ENCODE measurements at places on chromosomes 5 and 9.

DNA sequence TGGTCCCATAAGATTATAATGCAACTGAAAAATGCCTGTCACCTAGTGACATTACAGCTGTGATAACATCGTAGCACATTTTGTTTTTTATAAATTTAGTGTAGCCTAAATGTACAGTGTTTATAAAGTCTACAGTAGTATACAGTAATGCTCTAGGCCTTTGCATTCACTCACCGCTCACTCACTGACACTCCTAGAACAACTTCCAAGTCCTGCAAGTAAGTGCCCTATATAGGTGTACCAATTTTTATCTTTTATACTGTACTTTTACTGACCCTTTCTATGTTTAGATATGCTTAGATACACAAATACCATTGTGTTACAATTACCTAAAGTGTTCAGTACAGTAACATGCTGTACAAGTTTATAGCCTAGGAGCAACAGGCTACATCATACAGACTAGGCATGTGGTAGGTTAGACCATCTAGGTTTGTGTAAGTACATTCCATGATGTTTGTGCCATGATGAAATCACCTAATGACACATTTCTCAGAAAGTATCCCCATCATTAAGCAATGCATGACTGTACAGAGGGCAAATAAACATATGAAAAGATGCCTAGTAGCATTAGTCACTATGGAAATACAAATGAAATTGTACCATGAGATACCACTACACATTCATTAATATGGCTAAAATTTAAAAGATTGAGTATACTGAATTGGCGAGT is 127.6 kb downstream of the TRPM6 start:
- no peak for DNase-seq

- no peak for DNase-seq
Observed at GRCh38 chr9:34572628-34573027, 16.9 kb downstream of the CNTFR start.

GRCh38 chr9:135705376-135705775 is 3.4 kb downstream of the KCNT1 start:
- DNase-seq: peak; percentile 12

GRCh38 chr9:98575379-98576346 is 133.1 kb downstream of the GABBR2 start:
- DNase-seq: no peak

GRCh38 chr5:56148453-56148971 is 84.6 kb downstream of the ANKRD55 start:
- DNase-seq: peak; percentile 64

- DNase-seq: no peak
Observed at GRCh38 chr5:172445866-172446265, 8.5 kb downstream of the SH3PXD2B start.

- no peak for DNase-seq
Observed at GRCh38 chr5:111070272-111071134, 1.0 kb upstream of the TSLP start.

- DNase-seq: no peak
Observed at GRCh38 chr5:164204338-164204946, 699.0 kb downstream of the MAT2B start.

GRCh38 chr9:112971415-112971814 is 40.6 kb downstream of the ZNF883 start:
- no peak for DNase-seq

GRCh38 chr5:148880696-148881095 is 54.3 kb downstream of the ADRB2 start:
- no peak for DNase-seq

DNA sequence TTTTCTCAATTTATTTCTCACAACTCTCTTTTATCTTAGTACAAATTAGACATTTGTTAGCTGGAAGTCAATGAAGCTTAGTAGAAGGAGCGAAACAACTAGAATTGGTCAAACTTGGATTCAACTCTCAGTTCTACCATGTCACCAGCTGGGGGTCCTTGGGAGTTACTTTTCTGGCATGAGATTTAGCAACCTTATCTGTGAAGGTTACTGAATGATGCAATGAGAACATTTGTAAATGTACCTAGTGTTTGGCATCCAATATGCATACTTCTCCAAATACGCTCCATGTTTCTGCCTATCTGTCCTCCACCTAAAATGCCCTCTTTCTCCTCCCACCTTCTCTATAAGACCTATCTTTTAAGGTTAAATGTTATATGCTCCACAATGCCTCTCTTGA is 6.3 kb downstream of the HNRNPA0 start:
- no peak for DNase-seq

DNA sequence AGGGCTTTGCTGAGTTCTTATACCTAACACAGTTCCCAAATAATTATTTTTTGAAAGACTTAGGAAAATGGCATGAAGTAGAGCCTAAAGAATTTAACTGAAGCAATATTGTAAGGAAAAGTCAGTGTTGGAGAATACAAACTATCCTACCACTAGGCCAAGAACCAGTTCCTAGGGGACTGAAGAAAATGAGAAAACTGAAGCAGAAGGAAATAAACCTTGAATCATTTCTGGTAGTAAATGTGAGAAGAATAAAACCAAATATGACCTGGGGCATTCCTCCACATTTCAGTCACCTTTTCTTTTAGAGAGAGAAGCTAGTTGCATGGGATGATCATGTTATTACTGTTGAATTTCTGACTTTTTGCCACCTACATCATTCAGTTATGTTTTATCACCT is 1393.9 kb upstream of the C9orf72 start:
- DNase-seq: no peak

- peak; percentile 96 for DNase-seq
Observed at GRCh38 chr5:147305147-147305546, 70.3 kb downstream of the STK32A start.

- DNase-seq: no peak
Observed at GRCh38 chr5:345404-346195, 24.1 kb downstream of the AHRR start.

DNA sequence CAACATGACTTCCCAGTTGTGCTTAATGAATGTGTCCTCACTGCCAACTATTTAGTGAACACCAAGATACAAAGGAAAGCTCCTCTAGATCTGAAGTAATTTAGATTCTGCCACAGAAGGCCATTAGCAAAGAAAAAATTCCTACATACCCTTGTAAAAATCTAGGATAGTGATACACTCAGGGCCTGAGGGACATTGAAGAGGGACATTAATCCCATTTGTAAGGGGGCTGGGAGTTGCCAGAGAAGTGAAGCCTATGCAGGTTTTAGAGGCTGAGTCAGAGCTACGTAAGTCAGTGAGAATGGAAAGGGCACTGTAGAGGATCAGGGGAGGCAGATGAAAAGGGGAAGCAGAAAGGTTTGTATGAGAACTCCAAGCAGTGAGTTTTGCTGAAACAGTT is 286.9 kb upstream of the TARS1 start:
- no peak for DNase-seq

All from NCI-H2029 treated with DMSO at 0.1 percent for 48 hours (cell line).